Activated T-cell treated with anti-CD3 and anti-CD28 coated beads for 24 hours (primary cell): ENCODE measurements at places on chromosomes 1 and 21.

DNA sequence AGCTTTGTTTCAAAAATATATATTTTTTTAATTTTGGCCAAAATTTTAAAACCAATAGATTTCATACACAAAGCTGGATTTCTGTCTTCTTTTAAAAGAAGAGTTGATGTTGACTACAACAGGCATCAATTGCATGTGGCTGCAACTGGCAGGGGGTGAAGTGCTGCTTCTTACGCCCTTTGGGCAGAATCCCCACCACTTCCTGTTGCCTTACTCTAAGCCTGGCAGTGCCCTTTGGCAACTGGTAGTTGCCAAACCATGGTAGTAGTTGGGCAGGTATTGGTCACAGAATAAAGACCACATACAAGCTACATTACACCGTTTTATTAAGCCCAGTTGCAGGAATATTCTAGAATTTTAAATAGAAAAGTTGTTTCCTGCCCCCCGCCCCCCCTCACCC is 17.0 kb downstream of the LAMC2 start:
- DNase-seq: no peak

DNA sequence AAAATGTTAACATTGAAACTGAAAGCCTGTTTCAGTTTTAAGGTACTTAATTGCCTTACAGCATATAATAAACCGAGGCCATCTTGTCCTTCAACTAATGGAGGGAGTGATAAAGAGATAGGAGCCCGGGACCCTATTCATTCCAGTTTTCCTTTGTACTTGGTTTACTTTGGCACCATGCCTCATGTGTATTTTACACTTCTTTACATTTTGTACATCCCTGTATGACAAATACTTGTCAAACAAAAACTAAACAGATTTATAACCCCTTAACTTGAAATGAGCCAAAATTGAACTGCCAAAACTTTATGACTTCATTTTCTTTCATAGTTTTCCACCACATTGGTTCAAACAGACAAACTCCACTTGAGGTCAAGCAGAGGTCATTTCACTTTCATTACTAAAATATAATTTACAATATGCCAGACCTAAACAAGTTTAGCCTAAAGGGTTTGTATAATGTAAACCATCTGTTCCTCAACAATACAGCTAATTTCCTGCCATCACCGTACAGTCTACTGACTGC is 30.9 kb upstream of the UBE2U start:
- no peak for DNase-seq

DNA sequence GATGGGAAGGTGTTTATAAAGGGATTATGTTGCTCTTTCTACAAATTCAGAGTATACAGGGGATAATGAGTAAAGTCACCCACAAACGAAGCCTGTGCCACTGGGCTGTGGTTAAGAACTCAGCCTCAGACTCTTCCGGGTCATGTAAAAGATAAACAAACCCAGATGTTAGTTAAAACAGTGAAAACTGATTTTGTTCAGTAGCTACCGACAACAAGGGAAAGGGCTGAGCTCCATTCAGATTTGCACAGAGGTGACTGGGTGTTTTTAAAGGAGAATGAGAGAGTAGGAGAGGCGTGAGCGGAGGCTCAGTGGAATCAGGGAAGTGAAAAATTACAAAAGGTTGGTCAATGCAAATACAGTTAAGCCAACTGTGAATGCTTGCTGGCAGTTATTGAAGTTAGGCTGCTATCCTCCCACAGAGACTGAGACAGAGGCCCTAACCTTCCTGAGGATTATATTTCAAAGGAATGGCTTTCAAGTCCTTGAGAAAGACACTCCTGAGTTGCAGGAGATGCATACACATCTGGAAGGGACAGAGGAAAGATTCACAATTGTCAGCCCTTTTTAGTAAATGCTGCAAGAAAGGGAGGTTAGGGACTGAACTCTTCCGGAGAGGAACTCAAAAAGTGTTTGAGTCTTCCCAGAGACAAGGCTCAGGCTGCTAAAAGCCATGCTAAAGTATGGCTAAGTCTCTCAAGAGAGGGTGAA is 29.9 kb upstream of the SAMD13 start:
- DNase-seq: no peak

DNA sequence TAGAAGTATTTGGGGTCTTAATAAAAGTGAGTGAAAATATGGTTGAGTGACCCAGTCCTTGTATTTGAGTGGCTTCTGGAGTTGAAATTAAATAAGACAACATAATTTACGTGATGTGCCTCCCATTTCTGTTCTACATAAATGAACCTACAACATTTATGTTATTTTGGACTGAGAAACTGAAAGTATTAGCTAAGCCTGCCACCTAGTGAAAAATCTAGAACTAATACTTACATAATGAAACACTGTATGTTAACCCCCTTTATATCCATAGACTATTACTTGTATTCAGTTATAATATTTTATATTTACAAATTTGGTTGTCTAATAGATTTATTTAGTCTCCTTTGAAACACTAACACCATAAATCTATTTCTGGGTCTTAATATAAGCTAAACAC is 298.9 kb downstream of the KCNT2 start:
- no peak for DNase-seq

GRCh38 chr21:38993561-38993960 is 187.8 kb downstream of the ETS2 start:
- DNase-seq: no peak

GRCh38 chr1:9559673-9560072 is 20.4 kb downstream of the SLC25A33 start:
- DNase-seq: no peak
